ENCODE measurements at places on chromosomes 7 and 10.

- no peak for DNase-seq
Observed at GRCh38 chr10:70715853-70716795, 43.8 kb downstream of the ADAMTS14 start.

DNA sequence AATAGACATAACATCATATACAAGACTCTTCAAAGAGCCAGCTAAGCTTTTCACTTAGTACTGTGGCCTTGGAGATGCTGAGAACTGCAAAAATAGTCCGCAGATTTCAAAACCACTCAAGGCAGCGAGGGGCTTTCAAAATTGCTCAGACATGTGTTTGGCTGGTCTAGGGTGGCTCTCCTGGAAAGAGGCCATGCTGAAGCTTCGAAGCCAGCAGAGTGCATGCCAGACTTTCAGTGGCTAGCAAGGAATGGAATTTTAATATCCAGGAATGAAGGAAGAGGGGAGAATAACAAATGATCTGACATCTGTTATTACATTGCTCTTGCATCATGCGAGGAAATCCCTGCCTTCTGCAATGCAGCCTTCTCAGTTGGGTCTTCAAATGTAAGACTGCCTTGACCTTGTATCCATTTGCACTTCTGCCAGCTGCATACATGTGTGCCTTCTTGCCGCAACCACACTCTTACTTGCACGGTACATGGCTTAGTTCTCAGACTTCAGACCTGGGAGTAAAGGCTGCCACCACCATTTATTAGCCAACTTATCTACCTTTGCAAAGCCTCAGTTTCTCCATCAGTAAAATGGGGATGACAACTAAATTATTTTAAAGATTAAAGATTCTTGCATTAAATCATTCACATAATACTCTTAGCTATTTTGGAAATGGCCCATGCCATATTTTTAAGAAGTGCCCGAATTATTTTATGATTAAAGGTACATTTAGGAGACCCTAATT, 55.9 kb downstream of the ITIH5 start:
- DNase-seq, result no peak

- DNase-seq, result no peak
Observed at GRCh38 chr10:57142925-57143576, 782.0 kb upstream of the ZWINT start.

GRCh38 chr7:143248761-143249354, 14.4 kb upstream of the GSTK1 start:
- DNase-seq, result no peak

DNA sequence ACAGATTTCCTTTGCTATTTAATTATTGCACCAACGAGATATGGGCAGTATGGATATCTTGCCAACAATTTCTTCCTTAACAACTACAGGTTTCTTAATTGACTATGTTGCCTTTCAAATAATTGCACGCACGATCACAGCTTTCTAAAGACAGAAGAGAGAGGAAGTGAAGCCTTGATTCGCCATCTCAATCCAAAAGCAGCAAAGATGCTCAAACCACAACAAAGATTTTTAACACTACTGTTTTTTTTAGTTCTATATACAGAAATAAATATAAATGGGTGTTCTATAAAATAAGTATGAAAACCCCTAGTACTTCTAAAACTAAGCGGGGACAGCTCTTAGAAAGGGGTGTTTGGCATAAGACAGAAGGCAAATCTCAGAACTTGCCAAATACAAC, 251.3 kb downstream of the SFMBT2 start:
- DNase-seq, result no peak

DNA sequence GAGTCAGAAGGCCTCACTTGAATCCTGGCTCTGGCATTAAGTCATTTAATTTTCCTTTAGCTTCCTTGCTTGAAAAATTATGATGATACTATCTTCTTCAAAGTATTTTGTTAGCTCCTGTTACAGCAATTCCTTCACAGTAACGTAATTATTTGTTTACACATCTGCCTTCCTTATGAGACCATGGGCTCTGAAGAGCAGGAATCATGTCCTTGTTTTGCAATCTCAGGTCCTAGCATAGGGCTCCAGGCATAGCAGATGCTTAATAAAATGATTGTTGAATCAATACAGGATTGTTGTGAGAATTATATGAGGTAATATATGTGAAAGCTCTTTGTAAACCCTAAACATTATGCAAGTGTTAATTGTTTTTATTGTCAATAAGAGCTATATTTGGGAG, 25.5 kb downstream of the KLHDC10 start:
- no peak for DNase-seq

- no peak for DNase-seq
Observed at GRCh38 chr7:28549998-28550397, 137.7 kb downstream of the CREB5 start.

- no peak for DNase-seq
Observed at GRCh38 chr10:13414855-13415254, 66.8 kb upstream of the SEPHS1 start.

GRCh38 chr10:76991621-76992020, 646.0 kb downstream of the KCNMA1 start:
- DNase-seq, result no peak

- DNase-seq, result no peak
Observed at GRCh38 chr10:21449288-21449966, 76.1 kb downstream of the SKIDA1 start.

GRCh38 chr10:127319271-127319670, 122.9 kb upstream of the INSYN2A start:
- DNase-seq, result no peak

DNA sequence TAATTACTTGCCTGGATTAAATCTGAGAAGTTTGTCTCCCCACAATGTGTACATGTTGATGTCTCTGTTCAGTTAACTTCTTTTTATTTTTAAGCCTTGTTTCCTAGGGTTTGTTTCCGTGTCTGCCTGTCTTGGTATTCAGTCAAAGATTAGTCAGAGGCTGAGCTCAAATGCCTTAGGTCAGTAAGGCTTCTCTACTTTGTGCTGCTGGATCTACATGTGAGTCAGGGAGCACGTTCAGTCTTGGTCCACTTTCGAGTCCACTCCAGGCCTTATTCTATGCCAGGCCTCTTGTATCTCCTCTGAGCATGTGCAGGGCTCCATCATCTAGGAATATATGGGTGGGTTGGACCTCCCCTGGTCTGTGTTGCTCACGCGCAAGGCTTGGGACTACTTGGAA, 93.3 kb upstream of the FZD8 start:
- no peak for DNase-seq

DNA sequence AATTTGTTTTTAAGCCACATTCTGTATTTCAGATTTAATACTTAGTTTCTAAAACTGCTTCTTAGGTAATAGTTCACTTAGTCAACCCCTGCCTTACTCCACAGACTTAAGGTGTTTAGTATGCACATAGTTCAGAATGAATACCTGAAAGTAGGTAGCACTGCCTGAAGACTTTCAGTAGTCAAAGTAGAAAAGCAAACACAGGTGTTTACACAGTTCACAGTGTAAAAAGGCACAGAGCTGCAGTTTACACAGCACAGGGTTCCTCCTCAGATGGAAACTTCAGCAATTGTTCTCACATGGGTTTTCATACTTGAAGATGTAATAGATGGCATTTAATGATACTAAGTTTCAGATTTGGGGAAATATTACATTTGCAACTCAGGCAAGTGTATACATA, 3.1 kb upstream of the PKD1L1 start:
- DNase-seq, result no peak

GRCh38 chr7:130958846-130959245, 224.8 kb upstream of the KLF14 start:
- DNase-seq, result no peak

DNA sequence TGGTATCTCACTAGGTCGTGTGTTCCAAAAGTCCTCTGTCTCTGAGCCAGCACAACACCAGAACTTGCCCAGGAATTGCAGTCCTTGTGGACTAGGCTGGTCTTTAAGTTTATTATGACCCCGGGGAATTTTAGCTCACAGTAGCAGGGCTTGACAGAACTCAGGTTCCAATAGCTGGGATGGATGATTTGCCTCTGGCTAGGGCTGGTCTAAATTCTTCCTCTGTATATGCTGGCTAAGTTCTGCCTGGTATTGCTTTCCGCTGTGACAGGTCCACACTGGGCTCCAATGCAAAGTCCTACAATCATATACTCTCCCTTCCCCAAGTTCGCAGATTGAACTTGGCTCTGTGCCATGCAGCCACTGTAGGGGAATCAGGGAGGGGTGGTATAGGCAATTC, 52.5 kb downstream of the FAS start:
- no peak for DNase-seq

DNA sequence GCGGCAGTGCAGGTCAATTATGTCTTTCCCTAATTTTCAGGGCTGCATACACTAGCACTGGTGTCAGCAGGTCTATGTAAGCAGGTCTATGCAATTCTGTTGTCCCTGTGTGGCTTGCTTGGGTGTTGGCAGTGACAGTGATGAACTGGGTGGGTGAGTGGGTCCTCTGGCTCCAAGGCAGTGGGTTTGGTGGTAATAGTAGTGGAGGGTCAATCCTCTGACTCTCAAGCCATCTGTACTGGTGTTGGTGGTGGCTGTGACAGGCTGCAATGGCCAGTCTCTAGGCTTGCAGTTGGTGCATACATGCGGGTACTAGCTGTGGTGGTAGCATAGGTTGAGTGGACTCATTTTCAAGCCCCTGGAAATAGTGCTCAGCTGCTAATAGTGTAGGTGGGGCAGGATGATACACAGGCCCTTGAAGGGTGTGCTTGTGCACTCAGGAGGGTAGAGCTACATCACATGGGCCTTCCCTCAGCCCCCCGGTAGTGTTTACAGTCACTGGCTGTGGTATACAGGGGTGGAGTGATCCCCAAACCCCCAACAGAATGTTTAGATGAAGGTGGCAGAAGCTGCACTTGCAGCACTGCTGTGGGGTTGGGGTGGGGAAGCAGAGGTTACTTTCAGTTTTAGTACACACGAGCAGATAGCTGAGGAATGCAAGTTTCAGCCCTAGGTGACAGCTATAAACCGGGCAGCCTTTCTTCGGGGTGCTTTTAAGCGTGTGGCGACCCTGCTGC, 331.3 kb downstream of the PCDH15 start:
- DNase-seq, result no peak

DNA sequence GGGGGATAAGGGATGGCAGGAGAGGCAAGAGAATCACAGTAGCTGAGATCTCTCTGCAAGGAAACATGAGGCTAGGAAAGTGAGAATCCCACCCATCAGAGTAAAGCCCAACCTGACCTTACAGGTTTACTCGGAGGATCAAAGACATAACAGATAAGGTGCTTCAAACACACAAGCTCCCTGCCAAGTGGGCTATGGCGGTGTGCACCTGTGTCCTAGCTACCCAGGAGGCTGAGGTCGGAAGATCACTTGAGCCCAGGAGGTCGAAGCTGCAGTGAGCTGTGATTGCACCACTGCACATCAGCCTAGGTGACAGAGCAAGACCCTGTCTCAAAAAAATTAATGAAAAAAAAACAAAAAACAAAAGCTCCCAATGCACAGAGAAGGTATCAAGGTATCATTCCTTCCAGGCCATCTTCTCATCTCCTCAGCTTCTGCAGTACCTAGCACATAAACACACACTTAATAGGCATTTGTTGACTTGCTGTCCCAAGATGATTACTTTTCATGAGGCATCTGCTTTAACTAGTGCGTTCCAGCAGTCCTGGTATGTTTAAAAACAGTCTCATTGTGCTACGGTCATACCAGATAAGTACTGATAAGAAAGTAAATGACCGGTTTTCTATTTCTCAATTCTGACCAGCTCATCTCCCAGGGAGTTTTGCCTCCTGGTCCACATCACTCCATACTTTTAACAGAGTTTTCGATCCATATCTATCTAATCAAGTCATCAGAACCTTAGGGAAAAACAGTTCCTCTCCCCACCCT, 13.3 kb downstream of the GNA12 start:
- DNase-seq, result no peak

GRCh38 chr10:17850501-17850900, 41.4 kb downstream of the MRC1 start:
- DNase-seq, result no peak

- DNase-seq, result no peak
Observed at GRCh38 chr10:125062227-125062913, 98.0 kb downstream of the CTBP2 start.

GRCh38 chr7:121300685-121301420, 27.9 kb upstream of the WNT16 start:
- DNase-seq, result no peak
